ENCODE measurements at places on chromosomes 7 and 10.

- DNase-seq = no peak
Measured at GRCh38 chr10:74910241-74910975, 84.0 kb downstream of the KAT6B start.

DNA sequence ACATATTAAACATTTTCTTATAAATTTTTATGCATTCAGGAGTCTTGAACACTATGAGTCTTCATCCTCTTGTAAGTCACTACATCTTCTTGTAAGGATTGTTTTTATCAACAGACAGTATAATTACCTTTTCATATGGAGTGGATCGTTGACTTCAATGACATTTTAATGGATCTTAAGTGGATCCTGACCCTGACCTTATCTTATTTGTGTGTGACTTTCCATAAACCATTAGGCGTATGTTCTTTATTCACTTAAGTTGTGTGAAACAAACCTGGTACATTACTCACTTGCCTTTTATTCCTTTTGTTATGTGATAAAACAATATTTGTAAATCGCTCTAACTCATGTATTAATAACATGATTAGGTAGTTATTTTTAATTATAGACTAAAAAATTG, 18.5 kb upstream of the SEMA3C start:
- DNase-seq = no peak

- no peak for DNase-seq
Measured at GRCh38 chr10:43090664-43091063, 13.8 kb downstream of the RET start.

GRCh38 chr7:137626469-137627067, 220.2 kb downstream of the DGKI start:
- peak; percentile 62 for DNase-seq

DNA sequence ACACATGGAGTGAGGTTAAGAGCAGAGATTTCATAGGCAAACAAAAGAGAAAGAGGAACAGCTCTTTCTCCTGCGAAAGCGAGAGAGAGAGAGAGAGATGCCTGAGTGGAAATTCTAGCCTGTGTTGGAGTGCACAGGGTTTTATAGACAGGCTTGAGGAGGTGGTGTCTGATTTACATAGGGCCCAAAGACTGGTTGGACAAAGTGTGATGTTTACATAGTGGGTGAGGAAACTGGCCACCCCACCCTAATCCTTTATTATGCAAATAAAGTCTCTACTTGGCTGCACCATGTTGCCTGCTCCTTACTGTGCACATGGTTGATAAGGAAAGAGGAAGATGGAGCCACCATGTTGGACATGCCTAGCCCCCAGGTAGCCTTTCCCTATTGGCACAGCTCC, 967.8 kb upstream of the SORCS1 start:
- DNase-seq = no peak

- DNase-seq = no peak
Measured at GRCh38 chr7:157483971-157484410, 147.2 kb downstream of the DNAJB6 start.

DNA sequence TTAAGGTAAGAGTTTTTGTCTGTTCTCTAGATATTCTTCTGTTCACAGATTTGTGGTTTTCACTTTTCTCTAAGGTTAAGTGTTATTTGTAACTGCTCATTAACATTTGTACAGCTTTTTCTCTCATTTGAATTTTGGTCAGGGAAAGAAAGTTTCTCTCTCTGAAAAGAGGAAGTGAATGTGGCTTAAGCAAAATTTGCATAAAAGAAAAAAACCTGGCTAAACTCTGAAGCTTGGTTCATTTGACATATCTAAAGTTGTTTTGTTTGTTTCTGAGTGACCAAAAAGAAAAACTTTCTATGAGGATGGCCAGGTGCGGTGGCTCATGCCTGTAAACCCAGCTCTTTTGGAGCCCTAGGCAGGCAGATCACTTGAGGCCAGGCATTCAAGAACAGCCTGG, 22.0 kb upstream of the SLC26A4 start:
- peak; percentile 41 for DNase-seq

- DNase-seq = no peak
Measured at GRCh38 chr7:22377703-22378102, 20.7 kb upstream of the RAPGEF5 start.

DNA sequence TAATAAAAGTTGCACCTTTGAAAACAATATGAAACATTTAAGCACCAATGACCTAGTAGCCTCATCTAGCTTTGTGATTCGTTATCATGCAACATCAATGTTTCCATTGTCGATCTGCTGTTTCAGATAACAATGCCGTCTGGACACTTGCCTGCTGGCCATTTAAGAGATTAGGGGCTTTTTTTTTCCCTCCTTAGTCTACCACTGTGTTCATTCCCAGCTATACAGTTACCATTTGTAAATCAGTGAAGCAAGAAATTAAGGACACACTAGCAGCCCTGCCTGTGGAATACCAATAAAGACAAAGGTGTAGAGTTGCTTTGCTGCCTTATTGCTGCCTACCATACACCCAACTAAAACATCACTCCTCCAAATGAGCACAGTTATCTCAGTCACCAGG, 37.6 kb upstream of the MYO3A start:
- DNase-seq = no peak

DNA sequence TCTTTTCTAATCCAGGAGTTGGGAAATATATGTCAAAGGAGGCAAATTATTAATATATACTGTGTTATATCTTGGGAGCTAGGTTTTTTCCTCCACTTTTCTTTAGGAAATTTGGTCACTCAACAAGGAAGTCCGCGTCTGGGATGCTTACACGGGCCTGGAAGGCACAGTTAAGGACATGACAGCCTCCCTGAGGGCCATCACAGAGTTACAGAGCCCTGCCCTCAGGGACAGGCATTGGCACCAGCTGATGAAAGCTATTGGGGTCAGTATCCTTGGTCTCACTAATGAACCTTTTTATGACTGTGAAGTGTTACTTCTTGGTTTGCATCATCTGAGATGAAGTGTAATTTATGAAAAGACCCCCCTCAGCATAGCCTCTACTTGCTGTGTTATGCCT, 74.7 kb downstream of the DNAH11 start:
- no peak for DNase-seq

DNA sequence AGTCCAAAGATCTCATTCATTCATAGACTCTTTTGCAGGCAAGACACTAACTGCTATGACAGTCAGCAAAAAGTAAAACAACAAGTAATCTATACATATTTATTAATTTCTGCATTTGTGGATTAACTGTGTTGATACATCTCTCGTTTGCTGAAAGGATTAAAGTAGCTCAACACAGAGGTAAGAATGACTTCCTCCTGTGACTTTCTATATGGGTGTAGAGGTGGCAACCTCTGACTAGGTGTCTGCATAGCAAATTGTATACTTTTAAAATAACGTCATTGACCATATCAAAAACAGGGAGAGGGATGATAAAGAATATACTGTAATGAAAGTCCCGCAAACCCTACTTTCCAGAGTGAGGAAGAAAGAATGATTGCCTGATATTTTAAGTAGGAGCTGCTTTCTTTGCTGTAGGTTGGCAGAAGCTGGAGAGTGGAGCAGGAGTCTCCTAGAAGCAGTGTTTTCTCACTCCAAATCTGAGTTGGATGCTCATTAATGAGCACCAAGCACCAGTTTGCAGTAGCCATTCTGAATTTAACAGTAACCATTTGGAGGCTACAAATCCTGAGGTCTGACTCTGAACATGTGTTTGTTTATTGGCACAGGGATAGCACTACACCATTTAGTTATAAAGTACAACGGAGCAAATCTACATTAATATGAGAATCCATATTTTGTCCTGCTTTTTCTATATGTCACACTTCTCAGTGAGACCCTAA, 9.2 kb upstream of the LRRN3 start:
- DNase-seq = no peak

DNA sequence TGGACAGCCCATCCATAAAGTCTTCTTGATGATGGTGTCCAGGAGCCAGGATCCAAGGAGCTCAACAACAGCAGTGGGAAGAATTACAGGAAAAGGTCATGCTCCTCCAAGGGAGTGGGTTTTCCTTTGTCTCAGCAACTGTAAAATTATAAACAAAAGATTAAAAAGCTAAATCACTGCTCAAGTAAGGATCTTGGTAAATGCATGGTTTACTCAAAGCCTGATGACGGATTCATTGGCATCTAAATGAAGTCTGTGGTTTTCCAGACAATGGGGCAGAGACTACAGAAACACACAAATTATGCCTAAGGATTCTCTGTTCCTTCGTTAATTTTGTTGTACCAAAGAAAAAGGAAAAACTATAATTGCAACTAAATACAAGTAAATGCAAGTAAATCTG, 36.4 kb upstream of the DLX6 start:
- no peak for DNase-seq

DNA sequence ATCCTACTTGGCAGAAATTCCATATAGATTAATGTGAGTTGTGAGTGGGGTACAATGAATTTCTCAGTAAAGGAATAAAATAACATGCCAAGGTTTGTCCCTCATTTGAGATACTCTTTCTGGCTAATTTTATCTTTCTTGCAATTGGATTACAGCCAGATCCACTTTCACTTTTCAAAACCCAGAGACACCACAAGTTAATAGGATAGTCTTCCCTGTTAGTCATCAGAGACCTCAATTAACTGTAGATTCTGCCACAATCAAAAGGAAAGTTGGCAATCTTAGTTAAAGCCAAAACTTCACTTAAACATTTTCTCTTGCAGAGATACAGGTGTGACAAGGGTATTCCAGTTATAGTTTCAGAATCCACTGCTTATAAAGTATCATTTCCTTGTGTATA, 91.4 kb upstream of the PHYHIPL start:
- no peak for DNase-seq

GRCh38 chr10:104802941-104803340, 161.9 kb downstream of the SORCS3 start:
- no peak for DNase-seq

DNA sequence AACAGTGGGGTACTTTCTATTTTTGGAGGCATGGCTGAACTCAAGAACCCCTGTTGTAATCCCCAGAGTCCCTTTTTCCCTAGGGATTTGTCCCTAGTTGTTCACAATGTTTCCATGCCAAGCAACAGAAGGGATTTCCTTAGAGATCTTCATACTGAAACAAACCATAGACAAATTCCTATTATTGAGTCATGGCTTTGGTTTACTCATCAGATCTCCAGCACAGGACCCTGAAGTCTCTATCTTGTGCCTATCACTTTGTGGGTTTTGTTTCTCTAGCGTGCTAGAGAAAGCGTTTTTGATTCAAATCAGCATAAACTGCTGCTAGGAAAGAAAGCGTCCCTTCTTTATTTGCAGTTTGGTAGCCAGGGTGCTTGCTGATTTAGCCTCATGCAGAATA, 165.0 kb downstream of the BAMBI start:
- no peak for DNase-seq

DNA sequence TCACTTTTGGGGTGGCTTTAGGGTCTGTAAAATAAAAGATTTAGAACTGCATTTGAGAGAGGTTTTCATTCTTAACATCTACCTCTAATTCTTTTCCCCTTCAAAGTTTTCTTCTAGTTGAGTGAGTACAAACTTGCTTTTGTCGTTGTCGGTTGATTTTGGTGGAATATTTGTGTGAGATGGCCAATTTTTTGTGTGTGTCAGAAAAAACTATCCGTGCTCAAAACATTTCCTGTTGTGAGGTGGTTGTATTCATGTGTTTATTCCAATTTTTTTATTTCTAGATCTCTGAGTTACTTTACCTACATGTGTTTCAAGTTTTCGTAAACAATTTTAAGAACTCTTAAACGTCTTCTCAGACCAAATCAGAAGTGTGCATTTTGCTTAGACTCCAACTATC, 1.6 kb downstream of the AHR start:
- DNase-seq = no peak

- no peak for DNase-seq
Measured at GRCh38 chr10:122132331-122132755, 138.8 kb upstream of the BTBD16 start.

DNA sequence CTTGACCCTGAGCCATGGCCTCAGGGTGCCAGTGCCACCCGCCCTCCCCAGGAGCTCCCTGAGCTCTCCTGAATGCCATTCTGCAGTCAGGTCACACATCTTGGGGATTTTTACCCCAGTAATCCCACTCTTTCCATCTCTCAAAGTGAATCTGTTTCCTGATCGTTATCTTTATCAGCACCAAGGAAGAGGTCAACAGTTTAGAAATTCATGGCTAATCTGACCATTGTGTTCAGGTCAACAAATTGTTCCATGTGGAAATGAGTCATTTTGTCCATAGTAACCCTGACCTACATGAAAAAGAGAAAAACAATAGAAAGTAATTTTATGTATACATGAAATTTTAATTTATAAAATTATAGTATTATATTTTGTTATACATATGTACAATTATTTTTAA, 28.8 kb upstream of the ZNF488 start:
- no peak for DNase-seq

DNA sequence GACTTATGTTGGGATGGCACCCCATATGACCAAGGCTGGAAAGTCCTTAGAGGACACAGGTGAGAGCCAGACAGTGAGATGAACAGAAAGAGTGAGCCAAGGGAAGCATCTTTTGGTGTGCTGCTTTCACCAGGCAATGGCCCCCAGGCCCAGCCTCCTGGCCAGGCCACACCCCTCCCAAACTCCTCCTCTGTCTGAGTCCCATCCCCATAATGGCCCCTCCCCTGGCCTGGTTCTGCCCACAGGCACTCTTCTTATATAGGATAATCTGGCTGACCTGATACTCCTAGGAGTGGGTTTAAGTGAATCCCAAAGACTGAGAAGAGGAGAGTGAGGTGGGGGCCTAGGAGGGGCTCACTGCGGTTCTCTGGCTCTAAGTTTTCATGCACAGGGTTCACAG, 252.5 kb downstream of the RPS24 start:
- DNase-seq = no peak

- DNase-seq = no peak
Measured at GRCh38 chr7:22251281-22251680, 105.7 kb downstream of the RAPGEF5 start.

DNA sequence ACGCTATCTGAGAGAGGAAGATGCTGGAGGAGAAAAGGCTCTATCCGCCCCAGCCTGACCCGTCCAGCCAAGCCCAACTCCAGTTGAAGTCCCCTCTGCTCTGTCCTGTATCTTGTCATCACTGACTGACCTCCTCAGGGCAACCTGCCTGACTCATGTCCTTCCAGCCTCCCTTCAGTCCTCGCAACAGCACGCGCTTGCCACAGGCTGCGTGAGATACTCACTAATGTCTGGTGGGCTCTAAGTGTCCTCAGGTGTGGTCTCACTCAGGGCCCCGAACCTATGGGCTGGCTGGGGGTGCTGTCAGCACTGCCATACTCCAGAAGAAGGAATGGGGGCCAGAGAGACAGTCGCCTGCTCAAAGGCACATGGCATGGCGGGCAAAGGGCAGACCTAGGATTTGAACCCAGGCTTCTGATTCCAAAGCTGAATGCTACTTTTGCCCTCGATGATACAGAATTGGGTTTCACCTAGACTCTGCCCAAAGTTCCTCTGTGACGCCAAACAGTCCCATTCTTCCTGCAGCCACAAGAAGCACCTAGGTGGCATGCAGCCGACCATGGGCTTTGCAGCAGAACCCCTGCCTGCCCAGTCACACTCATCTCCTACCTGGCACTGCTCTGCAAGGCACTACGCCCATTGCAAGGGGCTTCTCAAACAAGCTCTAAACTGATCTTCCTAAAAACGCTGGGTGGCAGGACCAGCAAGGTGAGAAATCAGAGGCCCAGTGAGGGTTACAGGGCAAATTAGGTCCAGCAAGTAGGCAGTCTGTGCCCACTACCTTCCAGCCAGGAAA, 8.5 kb downstream of the FAM53B start:
- DNase-seq = no peak

All from KBM-7 (cell line).